ENCODE measurements at places on chromosomes 7 and 10.
A peak's percentile ranks its signal among the peaks of the same experiment; 100 is the strongest.

DNA sequence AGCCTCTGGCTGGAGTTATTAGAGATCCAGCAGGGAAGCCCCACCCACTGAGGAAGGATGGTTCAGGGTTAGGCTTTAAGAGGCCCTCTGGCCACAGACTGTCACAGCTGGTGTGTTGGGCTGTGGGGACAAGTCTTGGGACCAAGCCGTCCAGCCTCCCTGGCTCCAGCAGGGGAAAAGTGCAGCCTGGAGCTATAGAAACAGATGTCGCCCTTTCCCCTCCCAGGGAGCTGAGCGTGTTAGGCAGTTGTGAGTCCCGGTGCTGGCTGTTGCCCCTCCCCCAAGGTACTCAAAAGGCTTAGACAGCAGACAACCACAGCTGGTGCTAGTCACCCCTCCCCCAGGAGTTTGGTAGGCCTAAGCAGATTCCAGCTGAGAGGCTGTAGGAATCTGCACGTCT, 143.4 kb downstream of the TMEM168 start:
- DNase-seq, result no peak

GRCh38 chr10:64148607-64149006, 627.4 kb downstream of the REEP3 start:
- DNase-seq, result no peak

DNA sequence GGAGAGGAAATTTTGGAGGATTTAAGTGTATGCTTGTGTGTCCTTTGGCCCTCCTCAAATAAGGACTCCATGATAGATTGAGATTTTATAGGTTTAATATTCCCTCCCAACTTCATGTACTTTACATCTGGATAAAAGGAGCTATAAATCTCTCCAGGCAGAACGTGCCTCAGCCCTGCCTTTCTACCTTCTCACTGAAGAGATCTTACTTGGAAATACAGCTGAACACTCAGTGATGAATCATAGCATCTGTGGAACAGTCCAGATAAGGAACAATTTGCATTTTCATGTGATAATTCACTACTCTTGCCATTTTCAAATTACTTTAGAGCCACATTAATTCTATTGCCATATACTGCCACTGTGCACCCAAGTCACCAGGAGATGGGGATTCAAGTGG, 364.6 kb upstream of the PODXL start:
- no peak for DNase-seq

GRCh38 chr10:90862908-90863514, 5.2 kb upstream of the HTR7 start:
- no peak for DNase-seq

DNA sequence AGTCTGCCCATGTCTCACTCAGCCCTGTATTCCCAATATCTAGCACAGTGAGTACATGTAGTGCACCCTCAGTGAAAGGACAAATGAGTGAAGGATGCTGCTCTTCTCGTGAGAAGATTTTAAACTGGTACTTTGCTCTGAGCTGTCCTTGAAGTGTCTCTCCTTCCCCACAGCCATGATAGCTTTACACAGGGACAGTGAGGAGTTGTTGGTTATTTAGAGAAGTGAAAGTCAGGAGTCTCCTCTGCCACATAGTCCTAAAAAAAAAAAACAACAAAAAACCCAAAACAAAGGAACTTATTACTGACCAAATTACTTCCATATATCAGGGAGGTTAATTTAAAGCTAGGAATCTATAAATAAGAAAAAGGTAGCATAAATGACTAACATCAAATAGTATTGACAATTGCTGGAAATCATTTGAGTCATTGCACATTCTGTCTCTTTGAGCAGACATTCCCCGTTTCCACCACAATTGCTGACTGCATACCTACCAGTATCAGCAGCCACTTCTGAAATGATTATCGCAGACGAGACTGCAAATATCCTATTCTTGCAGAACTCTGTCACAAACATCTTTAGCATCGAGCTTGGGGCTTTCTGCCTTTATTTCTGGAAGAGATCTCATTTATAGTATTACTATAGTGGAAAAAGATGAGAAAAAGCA, 202.1 kb downstream of the PTEN start:
- no peak for DNase-seq

DNA sequence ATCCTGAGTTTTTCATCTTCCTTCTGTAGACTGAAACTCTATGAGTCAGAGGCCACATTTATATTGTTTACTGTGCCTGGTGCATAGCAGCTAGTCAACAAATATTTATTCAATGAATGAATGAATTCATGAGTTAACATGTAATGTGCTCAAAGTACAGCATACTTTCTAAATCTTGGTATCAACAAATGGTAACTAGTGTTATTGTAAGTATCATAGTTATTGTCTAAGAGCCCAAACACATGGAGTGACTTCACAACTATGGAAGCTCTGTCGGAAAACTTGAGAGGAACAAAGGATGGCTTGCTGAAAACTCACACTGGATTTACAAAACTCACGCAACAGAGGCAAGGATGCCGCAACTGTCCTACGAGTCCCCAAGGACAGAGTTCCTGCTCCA, 35.9 kb downstream of the DENND2A start:
- no peak for DNase-seq

DNA sequence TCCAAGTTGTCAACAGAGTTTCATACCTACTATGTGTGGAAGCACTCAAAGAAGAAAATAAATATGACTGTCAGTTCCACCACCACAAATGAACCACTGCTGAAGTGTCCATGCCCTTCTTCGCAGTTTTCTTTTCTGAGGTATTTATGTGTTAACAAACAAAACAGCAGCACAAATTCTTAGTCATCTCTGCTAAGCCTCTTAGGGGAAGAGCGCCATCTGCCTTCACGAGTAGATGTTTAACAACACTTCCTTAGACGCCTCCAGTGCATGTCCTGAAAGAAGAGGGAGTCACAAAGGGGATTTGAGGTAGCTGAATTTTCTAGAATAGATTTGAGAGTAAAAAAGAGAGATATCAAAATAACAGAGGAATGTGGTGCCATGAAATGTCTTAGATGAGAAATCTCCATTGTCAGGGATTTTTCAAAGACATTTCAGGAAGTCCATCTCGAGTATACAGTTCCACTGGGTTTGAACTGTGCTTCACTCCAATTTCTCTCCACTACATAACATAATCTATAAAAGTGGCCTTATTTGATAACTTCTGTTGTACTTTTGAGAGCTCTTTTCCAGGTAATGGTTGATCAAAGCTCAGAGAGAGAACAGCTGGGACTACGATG, 775.3 kb upstream of the POM121L12 start:
- DNase-seq, result no peak

DNA sequence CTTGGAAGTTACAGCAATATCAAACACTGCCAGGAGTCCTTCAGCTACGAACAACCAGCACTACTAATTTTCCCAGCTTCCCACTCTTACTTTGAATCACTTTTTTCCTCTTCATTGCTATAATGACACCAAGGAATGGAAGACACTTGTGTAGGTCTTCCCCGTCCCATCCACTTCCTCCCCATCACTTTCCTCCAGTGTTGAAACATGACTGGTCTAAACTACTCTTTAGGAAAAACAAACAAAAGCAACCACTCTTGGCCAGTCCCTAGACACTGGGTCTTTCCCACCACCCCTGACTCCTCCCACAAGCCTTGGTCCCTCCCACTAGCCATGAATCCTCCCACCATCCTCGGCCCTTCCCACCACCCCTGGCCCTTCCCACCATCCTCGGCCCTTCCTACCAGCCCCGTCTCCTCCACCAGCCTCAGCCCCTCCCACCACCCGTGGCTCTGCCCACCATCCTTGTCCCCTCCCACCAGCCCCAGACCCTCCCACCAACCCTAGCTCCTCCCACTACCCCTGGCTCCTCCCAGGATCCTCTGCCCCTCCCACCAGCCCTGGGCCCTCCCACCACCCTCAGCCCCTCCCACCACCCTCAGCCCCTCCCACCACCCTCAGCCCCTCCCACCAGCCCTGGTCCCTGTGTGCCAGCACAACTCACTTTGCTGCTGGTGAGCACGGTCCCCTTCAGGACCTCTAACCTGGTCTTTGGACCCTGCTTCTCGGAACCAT, 68.5 kb downstream of the CXCL12 start:
- DNase-seq, result no peak

- no peak for DNase-seq
These were observed 22.1 kb upstream of the CARD11 start for GRCh38 chr7:3065724-3066143.

DNA sequence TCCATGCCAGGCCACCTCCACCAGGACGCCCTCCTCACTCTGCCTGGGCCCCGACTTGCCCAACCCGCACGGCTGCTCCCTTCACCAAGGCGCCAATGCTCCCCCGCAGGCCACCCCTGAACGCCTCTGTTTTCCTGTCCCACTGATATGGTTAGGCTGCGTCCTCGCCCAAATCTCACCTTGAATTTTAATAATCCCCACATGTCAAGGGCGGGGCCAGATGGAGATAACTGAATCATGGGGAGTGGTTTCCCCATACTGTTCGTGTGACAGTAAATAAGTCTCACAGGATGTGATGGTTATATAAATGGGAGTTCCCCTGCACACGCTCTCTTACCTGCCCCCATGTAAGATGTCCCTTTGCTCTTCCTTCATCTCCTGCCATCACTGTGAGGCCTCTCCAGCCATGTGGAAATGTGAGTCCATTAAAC, 29.8 kb downstream of the RSU1 start:
- DNase-seq, result peak; percentile 45

DNA sequence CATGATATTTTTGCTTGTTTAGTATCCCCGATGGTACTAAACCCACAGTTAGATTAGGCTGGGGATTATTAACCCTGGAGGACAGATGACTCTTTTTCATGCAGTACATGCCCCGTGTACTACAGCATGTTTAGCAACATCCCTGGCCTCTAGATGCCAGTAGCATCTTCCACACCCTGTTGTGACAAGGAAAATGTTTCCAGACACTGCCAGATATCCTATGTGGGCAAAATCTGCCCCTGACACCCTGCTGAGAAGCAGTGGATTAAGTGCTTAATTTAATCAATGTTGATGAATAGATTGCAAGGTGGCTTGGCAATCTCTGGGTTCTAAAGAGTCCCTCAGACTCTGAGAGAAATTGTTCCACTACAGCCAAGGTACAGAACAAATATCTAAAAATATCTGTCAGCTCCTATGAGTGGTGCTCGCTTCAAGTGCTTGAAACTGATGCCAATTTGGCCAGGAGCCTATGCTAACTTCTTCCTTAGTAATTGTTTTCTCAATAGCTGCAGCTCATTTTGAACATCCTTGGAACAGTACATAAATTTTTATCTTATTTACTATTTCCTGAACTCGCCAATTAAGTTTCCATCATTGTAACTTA, 247.0 kb downstream of the SORCS1 start:
- DNase-seq, result no peak

DNA sequence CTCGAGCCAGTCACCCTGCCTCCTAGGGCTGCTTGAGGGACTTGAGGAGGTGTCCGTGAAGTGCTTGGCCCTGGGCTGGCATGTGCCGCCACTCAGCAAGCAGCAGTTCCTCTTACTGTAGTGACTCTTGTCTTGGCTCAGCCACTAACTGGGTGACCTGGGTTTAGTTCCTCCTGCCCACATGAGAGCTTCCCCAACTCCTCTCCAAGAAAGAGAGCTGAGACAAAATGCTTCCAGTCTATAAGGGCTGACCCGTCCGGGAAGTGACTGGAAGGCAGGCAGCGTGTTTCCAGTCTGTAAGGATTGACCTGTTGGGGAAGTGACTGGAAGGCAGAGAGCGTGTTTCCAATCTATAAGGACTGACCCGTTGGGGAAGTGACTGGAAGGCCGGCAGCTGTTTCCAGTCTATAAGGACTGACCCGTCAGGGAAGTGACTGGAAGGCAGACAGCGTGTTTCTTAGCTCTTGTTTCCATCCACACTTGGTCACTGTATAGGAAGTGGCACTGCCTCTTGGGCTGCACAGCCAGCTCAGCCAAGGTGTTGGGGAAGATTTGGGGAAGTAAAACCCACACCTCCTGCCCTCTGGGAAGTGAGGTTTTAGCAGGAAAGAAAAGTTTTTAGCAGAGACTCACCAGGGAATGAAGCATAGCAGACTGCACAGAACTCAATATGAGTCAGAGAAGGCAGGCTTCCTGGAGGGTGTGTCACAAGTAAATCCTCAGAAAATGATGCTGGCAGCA, 53.3 kb upstream of the PPIF start:
- no peak for DNase-seq

- no peak for DNase-seq
These were observed 173.4 kb downstream of the CACNB2 start for GRCh38 chr10:18313626-18314025.

DNA sequence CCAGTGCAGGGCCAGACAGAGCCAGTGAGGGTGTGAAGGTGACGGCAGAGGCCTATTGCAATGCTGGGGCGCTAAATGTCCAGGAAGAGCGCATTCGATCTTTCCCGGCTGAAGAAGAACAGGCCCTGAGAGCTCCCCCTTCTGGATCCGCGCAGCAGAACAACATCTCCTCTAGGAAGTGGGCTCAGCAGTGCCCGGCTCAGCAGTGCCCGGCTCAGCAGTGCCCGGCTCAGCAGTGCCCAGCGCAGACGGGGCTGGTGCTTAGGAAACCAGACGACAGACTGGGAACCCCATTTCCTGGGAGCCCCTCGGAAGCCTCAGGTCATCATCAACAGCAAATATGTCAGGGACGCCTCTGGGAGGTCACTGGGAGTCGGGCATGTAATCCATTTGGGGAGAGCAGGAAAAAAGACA, 4.7 kb upstream of the NOS3 start:
- DNase-seq, result no peak

GRCh38 chr7:30843741-30844482, 67.7 kb upstream of the AQP1 start:
- DNase-seq, result no peak

GRCh38 chr7:158083526-158084310, 503.9 kb downstream of the PTPRN2 start:
- no peak for DNase-seq

Measured in stimulated activated CD8-positive, alpha-beta memory T cell treated with anti-CD3 and anti-CD28 coated beads, Interleukin-4, amount 100 ng/mL, for 4 hours (primary cell).